ENCODE measurements at places on chromosomes 1 and 21.

DNA sequence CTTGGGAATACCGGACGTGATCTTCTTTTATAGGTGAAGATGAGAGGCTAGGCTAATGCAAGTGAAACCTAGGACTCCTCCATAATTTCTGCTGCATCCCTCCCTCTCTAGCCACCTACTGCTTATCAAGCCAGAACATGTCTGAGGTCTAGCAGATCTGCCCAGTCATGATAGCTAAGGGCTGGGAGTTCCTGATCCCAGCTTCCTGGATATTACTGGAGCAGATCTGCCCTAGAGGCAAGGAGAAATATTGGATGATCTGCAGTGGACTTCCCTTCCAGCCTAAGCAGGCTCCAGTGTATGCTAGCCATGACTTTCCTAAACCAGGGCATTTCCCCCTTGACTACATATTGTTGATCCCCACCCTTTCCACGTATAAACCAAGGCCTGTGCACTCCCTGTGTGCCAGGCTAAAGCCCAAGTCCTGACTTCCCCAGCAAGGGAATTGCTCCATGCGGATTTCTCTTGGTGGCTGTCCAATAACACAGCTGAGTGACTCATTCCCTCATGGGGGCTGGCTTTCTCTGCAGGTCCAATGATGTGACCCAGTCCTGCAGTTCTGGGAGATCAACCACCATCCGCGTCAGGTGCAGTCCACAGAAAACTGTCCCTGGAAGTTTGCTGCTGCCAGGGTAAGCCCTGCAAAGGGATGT, 15.5 kb upstream of the SARS1 start:
- no peak for DNase-seq

DNA sequence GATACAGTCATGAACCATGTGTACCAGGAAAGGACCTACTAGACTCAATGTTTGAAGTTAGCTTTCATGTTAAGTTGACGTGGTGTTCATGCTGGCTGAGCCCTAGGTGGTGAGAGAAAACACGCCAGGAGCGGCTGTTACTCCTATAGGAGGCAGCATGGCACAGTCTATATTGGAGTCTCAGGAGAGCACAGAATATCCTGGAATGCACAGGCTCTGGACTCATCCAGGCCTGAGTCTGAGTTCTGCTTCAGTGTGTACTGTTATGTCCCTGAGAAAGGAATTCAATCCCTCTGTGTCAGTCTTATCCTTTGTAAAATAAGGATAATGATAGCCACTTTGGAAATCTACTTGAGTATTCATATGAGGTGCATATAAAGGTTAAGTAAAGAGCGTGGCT, 41.2 kb downstream of the DPT start:
- no peak for DNase-seq

GRCh38 chr1:203796236-203796605, 798 bp downstream of the ZBED6 start:
- no peak for DNase-seq

GRCh38 chr1:19074361-19074901, 118.0 kb upstream of the IFFO2 start:
- no peak for DNase-seq

- DNase-seq, result no peak
These were observed 39.3 kb downstream of the NFIA start for GRCh38 chr1:61121631-61122030.

GRCh38 chr1:153928245-153928644, 5.5 kb upstream of the GATAD2B start:
- no peak for DNase-seq

- DNase-seq, result no peak
These were observed 39.9 kb upstream of the AJAP1 start for GRCh38 chr1:4614371-4615137.
